ENCODE measurements at places on chromosomes 11 and 22.
A peak's percentile ranks its signal among the peaks of the same experiment; 100 is the strongest.

- peak; percentile 54 for DNase-seq
Measured at GRCh38 chr22:39900306-39901227, at the start of gene GRAP2. Gene GRAP2, plus strand, starts transcription at chr22:39901084. Its CDS starts 46,023 bp downstream, at chr22:39947107.

- DNase-seq, result no peak
Measured at GRCh38 chr11:95308512-95309035, 77.6 kb upstream of the SESN3 start.

GRCh38 chr11:9880657-9881056 lies 216.8 kb downstream of the SWAP70 start:
- DNase-seq, result no peak

GRCh38 chr11:129273944-129274711 lies 82.0 kb upstream of the ARHGAP32 start:
- peak; percentile 20 for DNase-seq

DNA sequence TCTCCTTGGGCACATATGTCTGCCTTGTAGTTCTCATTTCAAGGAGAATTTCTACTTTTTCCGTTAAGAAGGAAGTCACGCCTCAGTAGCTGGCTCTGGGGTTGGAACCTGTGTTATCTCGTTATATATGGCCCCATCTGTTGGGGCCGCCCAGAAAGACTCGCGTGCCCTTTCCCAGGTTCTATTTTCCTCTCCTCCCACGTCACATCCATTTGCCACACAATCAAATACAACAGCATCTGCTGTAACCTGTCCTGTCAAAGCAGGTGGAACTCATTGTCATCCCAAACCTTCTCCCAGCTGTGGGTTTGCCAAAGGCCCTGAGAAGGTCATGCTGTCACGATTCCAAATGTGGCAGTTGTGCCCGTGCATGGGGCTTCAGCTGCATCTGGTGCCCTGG lies 213.1 kb upstream of the ZBED5 start:
- DNase-seq, result no peak

GRCh38 chr22:38750638-38751037 lies 5.2 kb downstream of the SUN2 start:
- DNase-seq, result no peak

- no peak for DNase-seq
Measured at GRCh38 chr22:27934069-27934468, 15.0 kb upstream of the PITPNB start.

GRCh38 chr11:36356201-36356600 lies 60.1 kb downstream of the PRR5L start:
- peak; percentile 39 for DNase-seq

- DNase-seq, result no peak
Measured at GRCh38 chr11:73629907-73630306, 16.5 kb upstream of the PLEKHB1 start.

- DNase-seq, result no peak
Measured at GRCh38 chr11:62461740-62462507, 43.1 kb downstream of the SCGB1A1 start.

DNA sequence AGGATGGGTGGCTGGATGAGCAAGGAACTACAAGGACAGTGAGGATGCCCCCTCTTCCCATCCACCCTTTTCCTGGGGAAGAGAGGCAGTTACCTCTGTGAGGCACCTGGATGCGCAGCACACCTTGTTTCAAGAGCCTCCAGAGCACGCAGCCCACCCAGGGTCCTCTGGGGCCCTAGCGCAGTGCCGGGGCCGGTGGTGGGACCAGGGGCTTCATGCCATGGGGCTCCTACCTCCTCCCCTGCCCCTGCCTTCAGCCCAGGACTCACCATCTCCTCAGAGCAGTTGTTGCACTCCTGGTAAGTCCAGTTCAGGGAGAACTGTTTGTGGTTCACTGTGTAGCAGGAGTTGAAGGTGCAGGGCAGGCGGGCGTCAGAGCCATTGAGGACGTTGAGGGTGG lies 8.1 kb downstream of the SCN2B start:
- DNase-seq, result no peak

DNA sequence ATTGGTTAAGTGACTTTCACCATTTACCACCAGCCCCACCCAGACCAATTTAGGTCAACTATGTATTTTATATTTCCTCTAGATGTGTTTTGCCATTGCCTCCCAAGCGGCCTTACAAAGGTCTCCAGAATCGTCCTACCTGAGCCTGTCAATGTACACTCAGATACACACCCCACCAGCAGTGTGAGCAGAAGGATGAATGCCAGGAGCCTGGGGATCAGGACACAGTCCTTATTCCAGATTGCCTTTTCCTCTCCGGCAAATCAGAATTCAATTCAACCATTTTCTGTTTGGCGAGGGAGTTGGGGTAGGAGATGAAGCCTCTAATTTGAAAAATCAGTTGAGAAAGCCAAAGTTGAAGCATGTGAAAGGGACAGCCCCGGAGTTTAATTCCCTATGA lies 35.4 kb upstream of the CRTAM start:
- no peak for DNase-seq

GRCh38 chr11:130313383-130314183 lies 1.1 kb downstream of the ZBTB44 start:
- no peak for DNase-seq

GRCh38 chr22:44819966-44820631 lies 67.7 kb downstream of the ARHGAP8 start:
- no peak for DNase-seq

- no peak for DNase-seq
Measured at GRCh38 chr11:14089690-14090462, 127.4 kb downstream of the SPON1 start.

GRCh38 chr11:84691830-84692229 lies 935.3 kb downstream of the DLG2 start:
- no peak for DNase-seq

DNA sequence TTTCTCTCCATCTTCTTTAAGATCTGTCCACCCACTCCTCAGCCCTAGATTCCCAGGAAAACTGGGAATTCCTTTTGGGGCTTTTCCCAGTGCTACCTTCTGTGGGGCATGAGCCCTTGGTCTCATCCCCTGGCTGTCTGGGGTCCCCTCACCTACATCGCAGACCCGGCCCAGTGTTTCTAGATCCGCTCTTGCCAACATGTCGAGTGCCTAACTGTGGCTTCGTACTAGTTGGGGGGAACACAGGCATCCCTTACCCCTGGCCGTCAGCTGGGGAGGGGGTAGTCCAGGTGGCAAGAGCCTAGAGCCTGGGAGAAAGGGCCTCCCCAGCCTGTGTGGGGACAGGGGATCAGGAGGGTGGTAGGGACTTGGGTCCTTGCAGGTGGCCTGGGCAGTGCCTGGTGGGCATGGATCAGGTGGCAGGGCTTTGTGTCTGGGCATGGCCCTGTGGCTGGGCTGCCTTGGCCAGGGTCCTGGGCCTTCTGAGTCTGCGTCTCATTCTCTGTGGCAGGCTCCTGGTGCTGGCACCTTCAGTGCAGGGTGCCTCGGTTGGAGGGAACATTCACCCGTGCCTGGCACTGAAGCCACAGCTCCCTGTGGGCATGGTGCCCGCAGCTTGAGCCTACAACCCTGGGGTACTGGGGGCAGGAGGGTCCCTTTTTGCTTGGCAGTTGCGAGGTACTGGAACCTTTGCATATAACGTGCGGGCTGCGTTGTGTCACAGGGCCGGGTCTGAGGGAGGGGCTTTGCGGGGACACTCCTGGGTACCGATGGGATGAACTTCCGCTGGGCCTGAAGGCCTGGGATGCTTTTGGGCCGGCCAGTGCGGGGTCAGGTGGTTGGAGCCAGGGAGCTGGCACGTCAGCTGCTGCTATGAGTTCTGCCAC lies 4.1 kb downstream of the KCNQ1 start:
- DNase-seq, result no peak

GRCh38 chr22:42338479-42338878 lies 68.0 kb upstream of the TCF20 start:
- no peak for DNase-seq

DNA sequence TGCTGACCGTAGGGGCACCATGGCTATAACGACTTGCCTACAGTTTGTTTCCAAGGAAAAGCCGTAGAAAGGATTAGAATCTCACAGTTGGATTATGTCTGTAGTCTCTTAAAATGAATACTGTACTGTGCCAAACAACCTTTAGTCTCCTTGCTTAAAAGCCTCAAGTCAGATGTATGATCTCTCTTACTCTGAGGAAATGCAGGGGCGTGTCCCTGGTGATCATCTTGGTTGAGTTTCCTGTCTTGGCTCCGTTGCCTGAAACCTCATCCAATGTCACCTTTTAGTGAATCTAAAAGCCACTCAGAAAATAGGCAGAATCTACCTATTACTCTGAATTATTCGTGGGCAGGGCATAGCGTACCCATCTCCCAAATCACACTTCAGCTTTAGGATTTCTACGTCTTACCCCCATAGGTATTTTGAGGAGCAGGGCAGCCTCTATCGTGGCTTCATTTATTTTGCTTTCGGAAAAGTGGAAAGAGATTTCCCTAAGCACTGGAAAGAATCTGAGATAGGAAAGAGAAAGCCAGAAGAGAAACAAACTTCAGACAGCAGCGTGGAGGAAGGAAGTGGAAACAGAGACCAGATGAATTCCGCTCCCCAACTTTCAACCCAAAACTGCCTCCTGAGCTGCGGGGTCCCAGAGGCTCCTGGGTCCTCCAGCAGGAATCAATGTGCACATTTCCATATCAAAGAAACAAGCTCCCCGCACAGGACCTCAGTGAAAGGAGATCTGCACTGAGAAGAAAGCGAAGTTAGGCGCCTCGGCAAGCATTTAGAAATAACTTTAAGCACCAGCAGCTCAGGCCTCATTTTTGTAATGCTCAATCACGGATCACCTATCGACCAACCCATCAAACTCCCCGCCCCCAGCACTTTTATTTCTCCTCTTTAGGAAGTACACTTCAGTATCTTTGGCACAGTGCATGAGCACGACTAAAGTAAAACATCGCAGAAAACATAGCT lies 245.8 kb downstream of the ETS1 start:
- no peak for DNase-seq

GRCh38 chr22:50301581-50301991 lies 5.9 kb downstream of the PLXNB2 start:
- DNase-seq, result no peak

- DNase-seq, result no peak
Measured at GRCh38 chr11:66052664-66052982, 459 bp downstream of the SF3B2 start.

DNA sequence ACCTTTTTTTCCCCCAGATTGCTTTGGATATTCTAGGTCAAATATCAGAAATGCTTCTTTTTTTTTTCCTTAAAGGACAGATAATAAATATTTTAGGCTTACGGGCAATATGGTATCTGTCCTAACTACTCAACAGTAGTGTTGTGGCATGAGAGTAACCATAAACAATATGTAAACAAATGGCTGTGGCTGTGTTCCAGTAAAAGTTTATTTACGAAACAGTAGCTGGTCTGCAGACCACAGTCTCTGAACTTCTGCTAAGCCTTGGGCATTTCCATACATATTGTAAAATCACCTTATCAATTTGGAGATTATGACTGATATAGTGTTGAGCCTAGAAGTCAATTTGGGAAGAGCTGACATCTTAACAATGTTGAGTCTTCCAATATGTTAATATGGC lies 139.0 kb upstream of the PITPNB start:
- DNase-seq, result no peak

DNA sequence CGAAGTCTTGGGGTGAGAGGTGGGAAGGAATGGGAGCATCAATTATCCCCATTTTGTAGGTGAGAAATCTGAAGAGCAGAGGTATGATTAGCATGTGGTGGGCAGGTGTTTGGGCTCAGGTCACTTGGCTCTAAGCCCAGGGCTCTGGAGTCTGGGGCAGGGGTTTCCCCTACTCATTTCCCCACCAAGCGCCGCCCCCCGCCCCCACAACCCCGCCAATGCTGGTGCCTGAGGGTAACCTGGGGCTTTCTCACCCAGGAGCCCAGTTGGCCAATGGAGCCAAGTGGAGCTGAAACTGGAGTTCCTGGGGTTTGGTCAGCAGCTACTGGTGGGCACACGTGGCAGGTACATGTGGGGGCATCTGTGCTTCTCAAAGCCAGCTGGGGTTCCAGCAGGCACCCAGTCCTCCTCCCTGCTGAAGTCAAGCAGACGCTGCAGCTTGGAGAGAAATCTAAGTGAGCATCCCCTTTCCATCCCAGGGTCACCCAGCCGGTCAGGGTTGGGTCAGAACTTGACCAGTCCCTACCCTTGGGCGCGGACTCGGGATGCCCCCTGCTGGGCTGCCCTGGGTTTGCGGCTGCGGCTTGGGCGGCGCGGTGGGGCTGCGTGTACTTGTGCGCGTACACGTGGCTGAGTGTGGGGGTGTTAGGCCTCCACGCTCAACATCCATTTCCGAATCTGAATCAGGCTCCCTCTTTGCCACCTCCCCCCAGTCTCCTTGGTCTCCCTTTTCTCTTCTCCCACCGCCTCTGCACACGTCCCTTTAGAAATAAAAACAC lies 1.7 kb upstream of the CHRM1 start:
- DNase-seq, result peak; percentile 80

GRCh38 chr11:103315248-103315647 lies 206.0 kb downstream of the DYNC2H1 start:
- no peak for DNase-seq

GRCh38 chr11:3830730-3831129 lies 10.0 kb downstream of the RHOG start:
- DNase-seq, result no peak

DNA sequence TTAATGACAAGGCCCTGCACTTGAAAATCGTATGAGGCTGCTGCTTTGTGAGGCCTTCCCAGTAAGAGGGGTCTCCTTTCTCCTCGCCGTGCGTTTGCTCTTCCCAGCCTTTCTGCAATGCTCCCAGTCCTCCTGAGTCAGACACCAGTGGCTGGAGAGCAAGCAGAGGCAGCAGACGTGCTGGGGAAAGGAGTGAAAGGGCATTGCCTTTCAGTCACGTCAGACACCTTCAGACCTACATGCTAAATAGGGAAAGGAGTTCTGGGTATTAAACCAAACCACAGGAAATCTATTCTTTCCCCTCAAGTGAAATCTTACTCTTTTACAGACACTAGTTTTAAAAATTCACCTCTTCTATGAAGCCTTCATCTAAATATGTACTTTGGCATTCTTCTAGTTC lies 274.8 kb downstream of the NTM start:
- no peak for DNase-seq

- DNase-seq, result no peak
Measured at GRCh38 chr11:50070389-50070788, 37.7 kb downstream of the OR4C45 start.

DNA sequence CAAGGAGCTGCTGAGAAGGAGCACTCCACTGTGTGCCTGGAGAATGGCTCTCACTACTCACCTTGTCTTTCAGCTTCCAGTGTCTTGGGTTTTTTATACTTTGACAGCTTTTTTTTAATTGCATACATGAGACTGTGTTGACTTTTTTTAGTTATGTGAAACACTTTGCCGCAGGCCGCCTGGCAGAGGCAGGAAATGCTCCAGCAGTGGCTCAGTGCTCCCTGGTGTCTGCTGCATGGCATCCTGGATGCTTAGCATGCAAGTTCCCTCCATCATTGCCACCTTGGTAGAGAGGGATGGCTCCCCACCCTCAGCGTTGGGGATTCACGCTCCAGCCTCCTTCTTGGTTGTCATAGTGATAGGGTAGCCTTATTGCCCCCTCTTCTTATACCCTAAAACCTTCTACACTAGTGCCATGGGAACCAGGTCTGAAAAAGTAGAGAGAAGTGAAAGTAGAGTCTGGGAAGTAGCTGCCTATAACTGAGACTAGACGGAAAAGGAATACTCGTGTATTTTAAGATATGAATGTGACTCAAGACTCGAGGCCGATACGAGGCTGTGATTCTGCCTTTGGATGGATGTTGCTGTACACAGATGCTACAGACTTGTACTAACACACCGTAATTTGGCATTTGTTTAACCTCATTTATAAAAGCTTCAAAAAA lies 72.6 kb downstream of the NCAPD3 start:
- DNase-seq, result no peak

GRCh38 chr22:38074181-38075104 lies 9.5 kb downstream of the SLC16A8 start:
- no peak for DNase-seq
